ENCODE measurements at places on chromosomes 1 and 21.

DNA sequence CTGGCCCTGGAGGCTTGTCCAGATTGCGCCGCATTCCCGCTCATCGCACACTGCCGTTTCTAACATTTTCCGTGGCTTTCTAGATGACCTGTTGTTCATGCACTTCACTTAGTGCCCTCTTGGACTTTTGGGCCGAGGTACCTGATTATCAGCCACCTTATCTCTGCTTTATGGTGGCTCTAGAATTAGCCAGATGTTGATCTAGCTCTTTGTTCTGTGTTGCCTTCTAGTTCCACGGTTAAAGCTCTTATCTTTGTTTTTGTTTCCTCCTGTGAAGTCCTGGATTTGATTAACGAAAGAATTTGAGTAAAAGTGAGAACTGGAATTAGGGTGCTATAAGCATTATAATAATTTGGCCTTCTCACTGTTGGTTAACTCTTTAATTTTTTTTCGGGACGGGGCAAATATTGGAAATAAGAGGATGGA lies 945 bp downstream of the RNPEP start:
- DNase-seq, result no peak

- no peak for DNase-seq
Observed at GRCh38 chr1:230930986-230931385, 47.7 kb downstream of the TTC13 start.

- DNase-seq, result no peak
Observed at GRCh38 chr21:34670220-34670961, 1.6 kb downstream of the CLIC6 start.

DNA sequence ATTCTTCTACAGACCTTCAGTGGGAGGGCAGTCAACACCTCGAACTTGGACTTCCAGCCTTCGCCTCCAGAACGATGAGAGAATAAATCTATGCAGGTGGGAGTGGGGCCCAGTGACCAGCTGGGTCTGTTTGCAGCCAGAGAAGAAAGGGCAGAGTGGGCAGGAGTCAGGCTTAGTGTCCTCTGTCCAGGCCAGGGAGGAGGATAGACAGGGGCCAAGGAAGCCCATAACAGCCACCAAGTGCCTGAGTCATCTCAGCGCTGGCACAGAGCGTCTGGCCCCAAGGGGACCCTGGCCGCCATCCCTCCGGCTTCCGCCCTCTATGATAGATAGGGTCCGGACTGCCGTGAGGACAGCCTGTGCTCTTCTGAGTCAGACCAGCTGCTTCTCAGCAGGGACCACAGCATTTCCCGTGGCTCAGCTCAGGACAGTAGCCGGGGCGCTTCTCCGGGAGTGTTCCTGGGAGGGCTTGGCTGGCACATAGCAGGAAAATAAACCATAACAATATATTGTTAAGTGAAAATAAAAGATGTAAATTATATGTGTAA lies 133.1 kb upstream of the C1orf174 start:
- no peak for DNase-seq

DNA sequence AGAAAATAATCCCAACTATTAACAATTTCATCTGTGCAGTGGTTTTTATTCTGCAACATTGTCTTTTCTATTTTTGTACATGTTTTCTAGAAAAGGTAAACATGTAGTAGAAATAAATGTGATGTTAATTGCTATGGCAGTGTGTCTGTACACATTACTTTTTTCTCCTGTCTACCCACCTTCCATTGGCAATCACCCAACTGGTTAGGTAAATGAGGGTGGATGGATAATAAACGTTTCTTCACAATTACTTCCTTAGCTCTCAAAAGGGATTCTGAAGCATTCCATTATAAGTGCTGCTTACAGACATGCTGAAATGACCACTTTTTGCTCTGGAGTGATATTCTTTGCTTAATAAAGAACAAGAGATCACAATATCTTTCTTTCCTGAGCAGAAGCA lies 61.4 kb downstream of the MAGI3 start:
- DNase-seq, result no peak

DNA sequence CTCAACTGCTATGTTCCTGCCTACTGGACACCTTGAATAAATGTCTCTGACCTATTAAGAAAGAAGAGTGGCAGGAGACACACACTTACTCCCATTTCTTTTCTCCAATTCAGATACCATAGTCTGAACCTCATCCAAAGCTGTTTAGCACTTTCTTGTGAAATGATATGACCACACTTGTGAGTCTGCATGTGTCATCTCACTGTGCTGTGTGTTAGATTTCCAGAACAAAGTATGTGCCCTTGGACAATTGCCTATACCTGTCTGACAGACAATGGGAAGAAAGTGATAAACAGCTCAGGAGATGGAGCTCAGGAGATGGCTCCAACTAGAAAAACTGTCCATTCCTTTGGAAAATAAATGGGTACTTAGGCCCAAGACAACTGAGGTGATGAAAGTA lies 48.4 kb downstream of the USP48 start:
- no peak for DNase-seq

- DNase-seq, result no peak
Observed at GRCh38 chr1:206834217-206834616, 31.2 kb upstream of the IL20 start.

- no peak for DNase-seq
Observed at GRCh38 chr1:50108497-50109059, at the start of gene ELAVL4. Gene ELAVL4 (plus strand): TSS chr1:50108920. CDS start chr1:50109190, 270 bp downstream.
